Osteocyte (in vitro differentiated cells): ENCODE measurements at places on chromosomes 7 and 10.

- DNase-seq, result peak; percentile 98
Measured at GRCh38 chr7:151519765-151520418, at the start of gene RHEB. RHEB (minus strand) TSS chr7:151519895; CDS start chr7:151519511, 384 bp downstream.

DNA sequence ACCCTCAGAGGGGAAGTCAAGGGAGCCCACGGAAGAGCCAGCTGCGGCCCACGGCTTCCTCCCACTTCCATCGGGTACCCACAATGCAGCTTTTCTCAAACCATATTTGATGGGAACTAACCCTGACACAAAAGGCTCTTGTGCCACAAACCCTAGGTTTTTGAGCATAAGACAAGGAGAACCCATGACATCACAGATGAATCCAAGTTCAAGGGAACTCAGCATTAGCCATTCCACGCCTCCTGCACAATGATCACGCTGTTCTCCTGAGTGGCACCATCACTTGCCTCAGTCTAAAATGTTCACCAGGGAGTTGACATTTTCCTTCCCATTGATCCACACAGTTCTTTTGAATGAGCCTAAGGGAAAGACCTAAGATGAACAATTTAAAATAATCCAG, 70.4 kb downstream of the ITIH5 start:
- DNase-seq, result no peak

- no peak for DNase-seq
Measured at GRCh38 chr7:78510580-78511188, 712.1 kb downstream of the PHTF2 start.

DNA sequence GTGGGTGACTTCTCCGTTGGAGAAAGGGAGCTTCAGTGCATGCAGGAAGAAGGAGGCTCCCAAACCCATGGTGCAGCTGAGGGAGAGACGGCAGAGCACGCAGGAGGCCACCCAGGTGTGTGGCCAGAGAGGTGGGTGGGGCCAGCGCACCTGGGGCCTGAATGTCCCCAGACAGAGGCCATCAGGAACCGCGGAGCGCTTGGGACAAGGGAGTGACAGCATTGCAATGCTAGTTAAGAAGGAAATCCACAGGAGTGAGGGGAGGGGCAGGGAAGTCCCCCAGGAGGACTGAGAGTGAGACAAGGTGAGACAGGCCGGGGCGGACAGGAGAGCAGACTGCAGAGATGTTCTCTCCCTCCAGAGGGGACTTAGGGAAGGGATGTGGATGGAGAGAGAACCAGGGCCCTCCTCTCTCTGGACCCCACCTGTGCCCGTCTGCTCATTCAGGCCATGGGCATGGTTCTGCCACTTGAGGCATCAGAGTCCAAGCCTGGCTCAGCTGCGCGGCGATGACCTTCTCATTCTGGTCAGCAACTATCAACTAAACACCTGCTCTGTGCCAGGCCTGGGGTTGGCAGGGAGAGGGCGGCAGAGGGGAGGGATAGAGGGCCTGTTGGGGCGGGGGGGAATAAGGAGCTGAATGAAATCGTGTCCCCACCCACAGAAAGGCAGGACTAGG, 69.4 kb upstream of the COL13A1 start:
- no peak for DNase-seq

DNA sequence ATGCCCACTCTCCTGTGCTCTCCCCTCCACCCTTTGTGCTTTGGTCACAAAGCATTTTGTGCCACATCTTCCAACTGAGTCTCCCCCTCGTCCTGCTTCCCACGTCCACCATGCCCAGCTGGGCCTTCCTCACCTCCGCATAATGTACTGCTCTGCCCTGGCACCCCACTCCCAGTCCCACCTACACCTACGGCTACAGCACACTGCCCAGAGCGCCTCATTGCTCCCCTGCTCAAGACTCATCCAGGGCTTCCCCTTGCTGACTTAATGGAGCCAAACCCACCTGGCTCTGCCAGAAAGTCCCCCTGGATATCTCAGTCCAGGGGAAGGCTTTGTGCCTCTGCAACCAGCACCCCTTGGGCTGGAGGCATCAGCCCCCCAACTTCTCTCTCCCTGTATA, 299.2 kb upstream of the ZMIZ1 start:
- no peak for DNase-seq

DNA sequence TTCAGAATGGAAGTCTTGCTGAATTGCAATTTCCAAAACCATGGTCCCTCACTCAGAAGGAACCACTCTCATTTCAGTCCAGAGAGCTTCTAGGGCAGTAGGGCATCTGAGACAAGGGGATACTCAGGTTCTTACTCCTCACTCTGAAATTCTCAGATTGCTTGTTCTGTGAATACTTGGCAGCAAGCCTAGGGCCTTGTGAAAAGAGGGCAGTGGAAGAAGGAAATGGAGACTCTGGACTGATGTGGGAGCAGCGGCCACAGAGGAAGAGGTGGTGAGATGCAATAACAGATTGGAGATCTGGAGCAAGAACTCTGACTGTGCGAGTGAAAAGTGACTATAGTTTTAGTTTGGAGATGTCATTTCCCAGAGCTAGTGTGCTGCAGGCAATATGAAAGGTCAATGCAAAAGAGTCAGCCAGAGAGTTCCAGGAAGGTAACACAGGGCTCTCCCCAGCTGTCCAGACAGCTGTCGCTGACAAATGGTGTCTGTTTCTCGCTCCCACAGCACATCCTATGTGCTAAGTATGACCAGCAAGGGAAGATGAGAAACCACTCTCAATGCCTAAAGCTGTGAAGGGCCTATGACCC, 291.6 kb upstream of the KIAA1217 start:
- DNase-seq, result no peak

DNA sequence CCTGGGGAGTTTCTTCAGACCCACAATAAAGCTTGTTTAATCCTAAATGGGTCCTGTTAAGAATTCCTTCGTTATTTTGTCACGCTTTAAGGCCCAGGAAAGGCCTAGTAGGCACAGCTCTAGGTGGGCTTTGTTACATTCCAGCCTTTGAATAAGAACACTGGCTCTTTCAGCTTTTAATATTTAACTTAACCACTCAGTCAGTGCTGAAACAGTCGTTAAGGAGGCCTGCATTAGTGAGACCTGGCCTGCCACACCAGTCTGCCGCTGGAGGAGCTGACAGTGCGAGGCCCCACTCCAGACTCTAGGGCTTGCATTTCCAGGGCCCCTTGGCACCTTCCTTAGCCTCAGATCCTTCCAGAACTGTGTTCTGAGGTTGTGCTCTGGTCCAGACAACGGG, 351.4 kb downstream of the GLRX3 start:
- no peak for DNase-seq

- DNase-seq, result no peak
Measured at GRCh38 chr7:100099452-100099851, 1.7 kb downstream of the MCM7 start.

- no peak for DNase-seq
Measured at GRCh38 chr7:21782996-21783395, 162.7 kb downstream of the CDCA7L start.

DNA sequence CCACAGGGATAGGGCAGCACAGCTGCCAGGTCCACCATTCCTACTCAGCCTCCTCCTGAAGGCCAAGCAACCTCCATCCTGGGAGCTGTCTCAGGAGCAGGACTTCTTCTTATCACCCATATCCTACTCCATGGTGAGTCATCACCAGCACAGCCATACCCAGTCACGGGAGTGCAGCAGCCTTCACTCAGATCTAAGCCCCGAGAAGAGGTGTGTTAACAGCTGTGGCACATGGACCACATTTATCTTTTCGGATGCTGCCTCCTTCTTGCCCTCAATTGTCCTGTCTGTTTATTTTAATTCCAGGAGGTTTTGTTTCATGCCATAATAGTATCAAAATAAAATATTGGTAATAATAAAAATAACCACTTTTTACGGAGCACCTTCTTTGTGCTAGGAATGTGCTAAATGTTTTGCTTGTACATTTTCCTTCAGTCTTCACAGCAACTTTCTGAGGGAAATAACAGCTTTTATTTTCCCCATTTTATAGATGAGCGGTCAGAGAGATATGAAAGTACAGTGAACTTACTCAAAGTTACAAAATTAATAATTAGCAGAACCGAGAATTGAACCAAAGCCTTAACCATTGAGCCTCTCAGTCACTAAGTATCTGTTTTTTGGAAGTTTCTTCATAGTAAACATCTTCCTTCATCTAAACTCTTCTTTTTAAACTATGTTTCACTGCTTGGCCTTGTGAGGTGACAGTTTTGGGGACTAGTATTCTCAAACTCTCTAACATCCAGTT, 2.5 kb upstream of the KEL start:
- no peak for DNase-seq

DNA sequence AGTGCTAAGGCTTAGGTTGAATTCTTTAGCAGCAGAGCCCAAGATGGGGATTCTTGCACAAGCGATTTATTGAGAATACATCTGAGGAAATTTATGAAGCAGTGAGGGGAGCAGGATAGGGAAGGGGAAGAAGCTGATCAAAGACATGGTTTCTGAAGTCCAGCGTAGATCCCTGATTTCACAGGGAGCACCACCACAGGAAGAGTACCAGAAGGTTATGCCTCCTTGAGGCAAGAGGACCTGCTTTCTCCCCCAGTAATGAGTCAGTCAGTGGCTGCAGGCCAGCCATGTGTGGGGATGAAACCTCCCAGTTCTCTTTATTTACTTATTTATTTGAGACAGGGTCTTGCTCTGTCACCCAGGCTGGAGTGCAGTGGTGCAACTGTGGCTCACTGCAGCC, 35.0 kb upstream of the CBLL1 start:
- no peak for DNase-seq

DNA sequence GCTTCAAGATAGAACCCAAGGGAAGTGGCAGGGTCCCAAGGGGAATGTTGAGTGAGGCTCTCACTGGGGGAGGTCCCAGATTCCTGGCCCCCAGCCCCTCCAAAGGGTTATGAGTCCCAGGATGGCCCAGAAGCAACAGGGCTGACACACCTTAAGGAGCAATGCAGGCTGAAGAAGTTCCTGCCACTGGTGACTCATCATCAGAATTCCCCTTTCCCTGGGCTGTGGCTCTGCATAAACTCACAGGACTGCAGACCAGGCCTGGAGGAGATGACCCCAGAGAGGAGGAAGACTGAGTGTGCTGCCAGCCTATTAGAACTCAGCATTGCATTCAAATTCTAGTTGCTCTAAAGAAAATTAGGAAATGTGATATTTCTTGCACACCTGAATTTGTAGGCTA, 126.7 kb downstream of the DPP6 start:
- no peak for DNase-seq

DNA sequence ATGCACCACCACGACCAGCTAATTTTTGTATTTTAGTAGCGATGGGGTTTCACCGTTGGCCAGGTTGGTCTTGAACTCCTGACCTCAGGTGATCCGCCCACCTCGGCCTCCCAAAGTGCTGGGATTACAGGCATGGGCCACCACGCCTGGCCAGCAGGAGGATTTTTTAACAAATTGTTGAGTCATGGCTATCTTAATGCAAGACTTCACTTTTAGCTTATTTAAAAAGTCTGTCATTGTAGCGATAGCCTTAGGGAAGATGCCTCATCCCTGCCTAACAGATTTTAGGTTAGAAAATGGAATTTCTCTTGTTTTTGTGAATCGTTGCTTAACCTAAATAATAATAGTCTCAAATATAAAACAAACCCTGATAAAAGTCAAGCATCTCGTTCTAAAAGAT, 35.5 kb downstream of the PPP2R2D start:
- no peak for DNase-seq

DNA sequence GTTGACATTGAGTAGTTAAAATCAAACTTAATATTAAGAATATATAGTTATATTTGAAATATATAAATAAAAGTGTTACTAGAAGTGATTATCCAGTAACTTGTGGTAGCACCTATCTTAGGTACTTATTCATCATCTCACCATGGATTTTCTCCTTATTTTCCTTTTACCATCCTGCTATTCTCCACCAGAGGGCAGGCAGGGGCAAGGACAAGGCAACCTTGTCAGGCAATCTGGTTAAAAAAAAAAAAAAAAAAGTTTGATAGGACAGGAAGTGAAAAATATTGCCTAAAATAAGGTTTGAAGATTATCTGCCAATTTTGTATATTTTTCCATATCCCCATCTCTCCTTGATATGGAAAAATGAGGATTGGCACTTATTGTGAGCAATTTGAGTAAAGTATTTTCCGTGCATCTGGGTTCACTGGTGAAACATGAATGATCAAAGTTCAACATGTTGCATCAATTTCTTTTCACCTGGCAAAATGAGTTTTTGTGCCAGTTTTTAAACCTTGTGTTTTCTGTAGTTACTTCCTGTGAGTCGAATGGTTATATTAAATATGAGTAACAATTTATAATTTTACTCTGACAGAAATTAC, 256.7 kb downstream of the AGMO start:
- DNase-seq, result no peak

- no peak for DNase-seq
Measured at GRCh38 chr10:78777867-78778266, 290.9 kb upstream of the ZMIZ1 start.

GRCh38 chr7:77759294-77759889, 38.8 kb downstream of the TMEM60 start:
- DNase-seq, result no peak

DNA sequence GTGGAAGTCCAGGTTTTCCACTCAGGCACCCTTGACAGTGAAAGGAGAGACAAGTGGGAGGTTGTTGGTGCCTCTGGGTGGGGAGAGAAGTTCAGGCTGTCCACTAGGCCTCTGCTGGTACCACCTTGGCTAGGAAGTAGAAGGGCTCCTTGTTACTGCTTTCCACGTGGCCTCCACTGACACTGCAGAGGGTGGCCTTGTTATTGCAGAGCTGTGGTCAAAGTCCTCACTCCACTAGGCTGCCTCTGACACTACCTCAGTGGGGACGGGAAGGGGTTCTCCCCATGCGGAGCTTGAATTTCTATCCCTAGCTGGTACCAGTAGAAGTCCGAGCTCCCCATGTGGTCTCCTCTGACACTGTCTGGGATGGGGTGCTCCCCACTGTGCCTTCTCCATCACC, 14.9 kb upstream of the STOX1 start:
- DNase-seq, result no peak

DNA sequence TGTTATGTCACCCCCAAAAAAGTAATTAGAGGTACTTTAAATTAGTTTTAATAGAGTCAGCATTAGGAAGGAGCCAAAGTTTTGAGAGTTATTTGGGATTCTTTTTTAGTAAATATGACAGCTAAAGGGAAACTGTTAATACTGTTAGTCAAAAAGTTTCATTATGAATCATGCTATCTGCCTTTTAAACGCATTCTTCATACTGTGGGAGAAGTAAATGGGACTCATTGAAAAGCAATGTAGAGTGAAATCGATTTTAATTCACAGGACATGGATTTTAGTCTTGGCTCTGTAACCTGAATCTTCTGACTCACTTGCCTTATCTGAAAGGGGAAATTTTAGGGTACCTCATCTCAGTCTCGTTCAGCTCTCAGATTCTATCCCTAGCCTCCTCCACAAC, 105.1 kb downstream of the AASS start:
- no peak for DNase-seq

DNA sequence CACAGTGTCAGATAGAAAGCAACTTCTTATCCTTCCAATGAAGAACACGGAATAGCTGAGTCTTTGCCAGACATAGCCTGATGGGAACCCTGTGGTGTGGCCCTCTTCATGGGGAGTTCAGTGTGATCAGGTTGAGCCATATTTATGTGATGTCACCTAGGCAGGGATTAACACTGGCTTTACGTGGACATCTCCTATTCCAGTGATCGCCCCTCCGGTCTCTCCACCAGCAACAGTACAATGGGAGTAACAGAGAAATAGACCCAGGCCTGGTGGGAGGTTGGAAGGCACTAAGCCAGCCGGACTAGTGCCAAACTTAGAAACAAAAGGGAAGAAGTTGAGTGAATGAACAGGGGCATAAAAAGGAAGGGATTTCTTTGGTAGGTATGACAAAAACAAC, 358.1 kb downstream of the PRPF18 start:
- no peak for DNase-seq
